ENCODE measurements at places on chromosomes 1 and 21. TPM values are rescaled to one million over a fixed set of nuclear protein-coding genes. Genes with fewer than 3 reads are reported as not detected.

CHRM3 gene
- total RNA-seq = 23.6 TPM

KRTAP21-2 gene
- total RNA-seq = not detected

DUSP12 gene
- 9.9 TPM for total RNA-seq

CHD5 gene
- total RNA-seq = 0.12 TPM

MMP23B gene
- total RNA-seq = 0.98 TPM

GFI1 gene
- total RNA-seq = 7.1 TPM

IFI44L gene
- total RNA-seq = 0.59 TPM

ZFP69B gene
- 1.0 TPM for total RNA-seq

RCSD1 gene
- 3.5 TPM for total RNA-seq

JTB gene
- total RNA-seq = 97.0 TPM

EPHA8 gene
- 1.0 TPM for total RNA-seq

FGGY gene
- 27.0 TPM for total RNA-seq

GSTM1 gene
- 23.3 TPM for total RNA-seq

OR14K1 gene
- total RNA-seq = not detected

BMP8A gene
- 3.8 TPM for total RNA-seq

MATN1 gene
- total RNA-seq = 0.06 TPM

C1QTNF12 gene
- 1.1 TPM for total RNA-seq

JAM2 gene
- total RNA-seq = 2.0 TPM

NBPF20 gene
- total RNA-seq = 1.9 TPM

GOLT1A gene
- total RNA-seq = 6.4 TPM

ZC3H12A gene
- 4.1 TPM for total RNA-seq

TPTE gene
- total RNA-seq = not detected

SHISAL2A gene
- total RNA-seq = 0.66 TPM

TGFBR3 gene
- total RNA-seq = 7.3 TPM

PHF13 gene
- 4.0 TPM for total RNA-seq

TMEM52 gene
- total RNA-seq = 44.8 TPM

POU2F1 gene
- 6.0 TPM for total RNA-seq

UROD gene
- 29.7 TPM for total RNA-seq

SERINC2 gene
- 15.1 TPM for total RNA-seq

GNAT2 gene
- total RNA-seq = not detected

TMPRSS15 gene
- not detected for total RNA-seq

RGS4 gene
- 2.1 TPM for total RNA-seq

CFHR2 gene
- not detected for total RNA-seq

PPIAL4G gene
- total RNA-seq = 0.09 TPM

RSPH1 gene
- 1.8 TPM for total RNA-seq

DAB1 gene
- 0.23 TPM for total RNA-seq

MEGF6 gene
- 11.2 TPM for total RNA-seq
